AG04450 (cell line): ENCODE measurements at places on chromosomes 5 and 9.

DNA sequence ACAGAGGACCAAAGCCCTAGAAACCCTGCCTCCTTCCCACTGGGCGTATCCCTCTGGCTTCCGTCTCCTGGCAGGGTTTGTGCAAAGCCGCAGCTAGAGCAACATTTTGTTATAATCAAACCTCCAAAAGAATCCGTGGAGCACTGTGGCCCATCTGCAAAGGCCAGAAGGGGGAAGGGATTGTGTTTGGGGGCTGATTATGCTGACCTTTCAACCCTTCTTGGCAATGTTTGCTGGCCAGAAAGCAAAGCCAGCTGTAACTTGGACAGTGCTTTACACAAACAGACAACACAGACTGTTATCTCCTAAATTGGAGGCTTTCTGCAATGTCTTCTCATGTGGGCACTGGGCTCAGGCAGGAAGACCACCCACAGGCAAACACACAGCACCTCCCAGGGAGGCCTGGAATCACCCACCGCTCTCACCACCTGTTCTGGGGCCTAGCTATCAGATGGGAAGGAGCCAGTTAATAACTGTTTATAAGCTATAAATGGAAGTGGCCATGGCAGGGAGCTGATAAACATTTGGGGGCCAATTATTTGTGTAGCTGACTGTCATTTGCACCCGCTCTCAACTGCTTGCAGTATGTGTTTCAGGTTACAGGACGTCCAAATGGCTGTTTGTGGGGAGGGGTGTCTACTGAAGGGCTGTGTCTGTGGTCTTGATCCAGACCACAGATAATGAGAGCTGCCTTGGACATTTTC, 121.6 kb upstream of the ERCC6L2 start:
- no peak for DNase-seq

DNA sequence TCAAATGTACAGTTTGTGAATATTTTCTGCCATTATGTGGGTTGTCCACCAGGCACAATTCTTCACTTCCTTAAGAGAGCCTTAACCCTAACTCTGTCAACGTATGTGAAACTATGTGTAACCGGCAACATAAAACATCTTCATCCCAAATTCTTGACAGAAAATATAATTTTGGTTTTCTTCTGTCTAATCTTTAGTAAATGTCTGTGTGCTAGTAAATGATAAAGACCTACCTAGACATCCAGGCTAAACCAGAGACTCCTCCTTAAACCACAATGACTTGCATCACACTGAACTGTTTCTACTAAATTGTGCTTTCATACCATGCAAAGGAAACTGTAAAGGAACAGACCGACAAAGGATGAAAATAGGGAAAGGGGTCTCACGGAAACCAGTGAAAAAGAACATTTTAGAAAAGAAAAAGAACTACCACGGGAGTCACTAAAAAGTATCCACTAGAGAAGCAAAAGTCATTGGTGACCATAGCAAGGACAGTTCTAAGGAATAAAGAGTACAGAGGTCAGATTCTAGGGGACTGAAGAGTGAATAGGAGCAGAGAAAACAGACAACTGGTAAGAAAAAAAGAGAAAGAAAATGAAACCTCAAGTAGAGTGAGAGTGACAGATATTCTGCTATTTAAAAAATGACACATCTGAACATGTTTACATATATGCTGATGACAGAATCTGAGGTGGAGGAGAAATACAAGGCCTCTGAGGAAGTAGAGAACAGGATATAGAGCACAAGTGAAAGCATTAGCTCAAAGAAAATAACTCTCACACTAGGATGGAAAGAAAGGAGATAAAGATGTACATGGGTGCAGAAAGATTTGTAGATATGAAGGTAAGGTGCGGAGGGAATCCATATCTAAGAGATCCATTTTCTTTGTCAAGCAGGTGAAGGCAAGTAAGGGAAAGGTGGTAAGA, 49.4 kb downstream of the FNIP1 start:
- DNase-seq, result no peak

GRCh38 chr5:9157020-9157419, 388.9 kb downstream of the SEMA5A start:
- no peak for DNase-seq

DNA sequence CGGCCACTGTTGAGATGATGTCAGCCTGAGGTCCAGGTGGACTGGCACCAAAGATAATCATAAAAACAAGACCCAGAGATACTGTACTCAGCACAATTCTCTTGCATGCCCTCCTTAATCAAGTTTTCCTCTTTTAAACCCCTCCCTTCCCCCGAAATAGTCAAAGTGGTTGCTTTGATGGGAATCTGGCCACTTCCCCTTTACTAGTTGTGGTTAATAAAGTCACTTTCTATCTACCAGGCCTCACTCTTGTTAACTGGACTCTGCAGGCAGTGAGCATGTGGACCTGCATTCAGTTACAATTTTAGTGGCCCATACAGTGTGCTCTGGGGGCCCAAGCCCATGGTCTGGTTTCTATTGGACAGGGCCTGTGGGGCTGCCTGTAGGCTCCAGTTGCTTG, 17.5 kb downstream of the FBP2 start:
- no peak for DNase-seq

DNA sequence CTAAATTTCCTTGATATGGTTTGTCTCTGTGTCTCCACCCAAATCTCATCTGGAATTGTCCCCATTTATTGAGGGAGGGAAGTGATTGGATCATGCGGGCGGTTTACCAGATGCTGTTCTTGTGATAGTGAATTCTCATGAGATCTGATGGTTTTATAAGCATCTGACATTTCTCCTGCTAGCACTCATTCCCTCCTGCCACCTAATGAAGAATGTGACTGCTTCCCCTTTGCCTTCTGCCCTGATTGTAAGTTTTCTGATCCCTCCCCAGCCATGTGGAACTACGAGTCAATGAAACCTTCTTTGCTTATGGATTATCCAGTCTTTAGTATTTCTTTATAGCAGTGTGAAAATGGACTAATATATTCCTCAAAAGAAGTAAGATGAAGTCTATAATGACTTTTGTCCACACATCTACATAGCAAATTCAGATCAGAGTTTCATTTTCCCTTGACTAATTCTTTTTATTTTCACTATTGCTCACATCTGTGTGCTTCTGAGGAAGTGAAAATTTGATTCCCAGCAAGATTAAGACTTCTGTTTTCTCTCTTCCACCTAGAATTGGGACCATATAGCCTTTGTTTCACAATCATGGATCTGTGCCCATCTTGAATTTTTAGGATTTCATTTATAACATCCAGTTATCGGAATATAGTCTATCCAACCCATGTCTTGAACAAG, 393.5 kb downstream of the DMAC1 start:
- no peak for DNase-seq

DNA sequence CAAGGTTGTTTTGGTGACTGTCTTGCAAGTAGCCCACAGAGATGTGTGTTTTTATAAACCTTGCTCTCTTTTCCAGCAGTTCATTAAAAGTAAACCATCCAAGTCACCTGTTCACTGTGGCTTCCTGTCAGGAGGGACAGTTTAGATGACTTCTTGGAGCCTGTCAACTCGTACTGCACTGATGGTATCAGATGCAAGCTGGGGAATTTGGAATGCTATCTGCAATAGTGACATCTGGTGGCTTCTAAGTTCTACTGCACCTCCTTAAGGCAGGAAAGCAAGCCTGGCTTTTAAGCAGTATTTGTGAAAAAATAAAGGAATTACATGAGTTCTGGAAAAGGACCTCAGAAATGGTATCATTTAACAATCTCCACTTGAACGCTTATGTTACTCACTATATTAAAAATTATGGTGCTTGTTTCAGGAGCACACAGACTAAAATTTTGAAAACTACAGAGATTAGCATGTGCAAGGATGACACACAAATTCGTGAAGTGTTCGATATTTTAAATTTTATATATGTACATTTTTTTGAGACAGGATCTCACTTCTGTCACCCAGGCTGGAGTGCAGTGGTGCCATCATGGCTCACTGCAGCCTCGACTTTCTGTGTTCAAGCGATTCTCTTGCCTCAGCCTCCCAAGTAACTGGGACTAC, 164.0 kb downstream of the TTC39B start:
- peak; percentile 24 for DNase-seq

DNA sequence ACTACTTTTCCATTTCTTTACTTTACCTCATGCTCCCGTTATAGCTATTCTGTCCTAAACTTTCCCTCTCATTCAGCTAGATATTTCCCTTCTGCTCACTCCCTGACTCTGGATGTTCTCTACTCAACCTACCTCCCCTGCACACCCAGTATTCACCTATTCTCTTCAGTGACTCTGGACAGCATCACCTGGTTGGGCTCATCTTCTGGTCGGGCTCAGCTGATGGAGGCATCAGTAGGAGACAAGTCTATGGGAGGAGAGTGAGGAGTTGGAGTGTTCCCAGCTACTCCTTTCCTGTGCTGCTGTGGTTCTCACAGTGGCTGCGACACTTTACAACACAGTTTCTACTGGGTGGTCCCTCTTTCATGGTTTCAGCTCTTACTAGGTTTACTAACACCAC, 493.9 kb downstream of the DMAC1 start:
- no peak for DNase-seq

- no peak for DNase-seq
Measured at GRCh38 chr5:132815454-132815853, 2.4 kb downstream of the SOWAHA start.

- no peak for DNase-seq
Measured at GRCh38 chr5:107437986-107438510, 232.7 kb downstream of the EFNA5 start.

GRCh38 chr5:90434116-90434714, 24.7 kb upstream of the CETN3 start:
- DNase-seq, result no peak

DNA sequence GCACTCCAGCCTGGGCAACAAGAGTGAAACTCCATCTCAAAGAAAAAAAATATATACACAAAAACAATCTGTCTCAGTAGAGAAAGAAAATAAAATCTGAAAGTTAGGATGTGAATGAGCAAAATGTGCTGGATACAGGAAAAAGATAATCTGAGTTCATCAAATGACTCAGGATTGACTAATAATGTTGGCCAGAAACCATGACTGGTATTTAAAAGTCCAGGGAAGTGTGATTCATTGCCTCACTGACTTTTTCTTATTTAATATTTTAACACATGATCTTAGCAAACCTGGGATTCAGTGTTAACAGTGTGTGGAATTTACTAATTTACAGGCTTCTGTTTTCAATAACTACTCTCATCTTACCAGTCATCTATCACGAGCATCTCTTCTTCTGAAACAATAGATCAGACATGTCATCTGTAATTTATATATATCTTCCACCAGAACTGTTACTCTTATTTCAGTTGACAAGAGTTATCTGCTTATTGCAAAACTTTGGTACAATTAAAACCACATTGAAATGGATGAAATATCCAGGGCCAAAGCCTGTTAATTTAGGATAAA, 256.7 kb downstream of the CDH12 start:
- DNase-seq, result peak; percentile 34

GRCh38 chr5:97797994-97798451, 615.0 kb upstream of the RIOK2 start:
- no peak for DNase-seq

GRCh38 chr5:44945743-44946142, 137.0 kb downstream of the MRPS30 start:
- no peak for DNase-seq

- DNase-seq, result no peak
Measured at GRCh38 chr9:96686638-96687335, 31.7 kb upstream of the PRXL2C start.

DNA sequence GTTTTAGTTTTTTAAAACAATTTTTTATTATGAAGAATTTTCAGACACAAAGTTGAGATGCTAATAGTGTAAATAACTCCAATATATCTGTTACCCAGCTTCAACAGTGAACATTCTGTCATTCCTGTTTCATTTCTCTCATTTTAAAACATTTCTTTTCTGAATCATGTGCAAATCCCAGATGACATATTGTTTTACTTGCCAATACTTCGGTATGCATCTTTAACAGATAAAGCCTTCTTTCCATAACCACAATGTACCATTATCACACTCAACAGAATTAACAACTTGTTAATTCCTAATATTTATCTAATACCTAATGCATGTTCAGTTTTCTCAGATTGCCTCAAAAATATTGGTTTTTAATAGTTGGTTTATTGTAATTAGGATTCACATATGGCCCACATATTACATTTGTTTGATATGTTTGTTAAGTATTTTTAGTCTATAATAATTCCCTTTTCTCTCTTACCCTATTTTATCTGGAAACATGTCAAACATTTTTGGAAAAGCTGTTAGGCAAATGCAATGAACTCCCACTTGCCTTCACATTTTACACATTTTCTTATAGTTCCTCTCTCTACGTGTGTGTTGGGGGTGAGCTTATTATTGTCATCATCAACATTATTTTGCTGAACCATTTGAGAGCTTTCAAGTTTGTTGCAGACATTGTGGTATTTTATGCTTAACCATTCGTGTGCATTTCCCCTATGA, 58.7 kb upstream of the ANKRD55 start:
- DNase-seq, result no peak

DNA sequence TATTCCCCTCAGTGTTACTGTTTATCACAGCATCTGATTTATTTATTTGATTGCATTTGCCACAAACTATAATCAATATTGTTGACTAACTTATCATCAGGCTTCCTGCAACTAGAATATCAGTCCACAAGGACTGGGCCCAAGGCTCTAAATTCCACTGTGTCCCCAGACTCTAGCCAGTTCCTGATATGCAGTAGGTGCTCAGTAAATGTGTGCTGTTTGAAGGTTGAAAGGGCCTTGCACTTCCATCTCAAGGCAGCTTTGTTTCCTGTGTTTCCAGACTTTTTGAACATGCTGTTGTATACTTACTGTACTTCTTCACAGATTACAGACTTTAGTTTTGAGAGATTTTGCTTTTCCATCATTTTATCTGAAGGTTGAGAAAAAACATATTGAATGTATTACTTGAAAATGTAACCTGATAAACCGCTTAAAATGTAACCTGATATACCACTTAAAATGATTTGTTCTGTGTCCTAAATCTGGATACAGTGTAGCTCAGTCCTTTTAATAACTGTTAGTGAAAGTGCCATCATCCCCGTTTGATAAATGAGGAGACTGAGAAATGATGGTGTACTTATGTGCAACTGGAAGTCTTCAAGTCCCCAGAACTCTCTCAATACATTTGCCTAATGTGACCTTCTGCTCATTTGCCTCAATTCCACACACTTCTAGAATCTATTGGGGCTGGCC, 18.7 kb downstream of the KIAA1191 start:
- DNase-seq, result no peak

GRCh38 chr9:33445389-33446239, 1.8 kb downstream of the AQP3 start:
- DNase-seq, result no peak

DNA sequence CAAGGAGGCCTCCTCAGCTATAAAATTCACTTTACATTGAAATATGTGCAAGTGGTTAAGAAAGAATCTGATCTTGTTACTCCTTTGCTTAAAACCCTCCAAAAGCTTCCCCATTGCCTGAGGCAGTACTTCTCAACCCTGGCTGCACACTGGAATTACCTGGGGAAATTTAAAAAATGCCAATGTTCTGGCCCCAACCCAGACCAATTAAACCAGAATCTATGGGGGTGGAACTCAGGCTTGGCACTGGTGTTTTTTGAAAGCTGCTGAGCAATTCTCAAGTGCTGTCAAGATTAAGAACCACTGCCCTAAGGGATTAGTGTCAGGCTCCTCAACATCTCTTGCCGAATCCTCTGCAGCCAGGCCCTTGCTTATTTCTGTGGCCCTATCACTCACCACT, 269.6 kb downstream of the ELAVL2 start:
- DNase-seq, result no peak
